MG63 (cell line): ENCODE measurements at places on chromosomes 6 and 20.

GRCh38 chr20:1478566-1478965, 11.9 kb upstream of the NSFL1C start:
- peak; percentile 14 for DNase-seq

DNA sequence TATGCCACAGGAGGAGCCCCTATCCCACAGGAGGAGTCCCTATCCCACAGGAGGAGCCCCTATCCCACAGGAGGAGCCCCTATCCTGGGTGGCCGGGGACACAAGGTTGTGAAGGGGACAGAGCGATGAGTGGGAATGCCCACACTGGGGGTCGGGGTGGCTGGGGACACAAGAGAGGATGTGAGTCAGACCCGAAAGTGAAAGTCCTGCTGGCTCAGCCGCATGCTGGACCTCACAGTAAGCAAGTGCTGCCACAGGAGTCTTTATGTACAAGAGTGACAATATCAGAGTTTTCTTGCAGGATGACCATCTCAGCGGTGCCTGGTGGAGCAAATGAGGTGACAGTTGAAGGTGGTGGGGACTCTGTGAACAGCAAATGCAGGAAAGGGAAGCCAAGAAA, 93.7 kb downstream of the PSMB1 start:
- DNase-seq, result peak; percentile 42

- no peak for DNase-seq
Observed at GRCh38 chr6:169937389-169938261, 186.2 kb downstream of the ERMARD start.

- DNase-seq, result no peak
Observed at GRCh38 chr6:90127595-90127994, 169.0 kb downstream of the BACH2 start.

GRCh38 chr20:62387219-62387913, 463 bp downstream of the RPS21 start:
- DNase-seq, result no peak

DNA sequence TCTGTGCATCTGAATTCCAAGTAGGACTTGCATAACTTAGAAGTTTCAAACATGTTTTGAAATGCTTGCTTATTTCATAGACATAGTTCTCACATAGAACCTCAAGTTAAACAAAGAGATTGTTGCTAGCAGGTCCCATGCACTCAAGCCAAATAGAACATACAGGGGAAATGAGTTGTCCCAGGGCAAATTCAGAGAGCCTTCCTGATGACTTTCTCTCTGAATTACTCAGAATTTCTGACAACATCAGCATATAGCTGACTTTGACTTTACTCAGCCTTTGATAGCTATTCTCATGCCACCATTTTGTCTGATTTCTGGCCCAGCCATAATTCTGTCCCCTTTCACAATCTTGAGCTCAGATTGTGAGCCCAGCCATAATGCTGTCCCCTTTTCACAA, 333.2 kb upstream of the PLCB4 start:
- DNase-seq, result no peak

GRCh38 chr6:41073203-41073967, 611 bp downstream of the NFYA start:
- DNase-seq, result peak; percentile 81

DNA sequence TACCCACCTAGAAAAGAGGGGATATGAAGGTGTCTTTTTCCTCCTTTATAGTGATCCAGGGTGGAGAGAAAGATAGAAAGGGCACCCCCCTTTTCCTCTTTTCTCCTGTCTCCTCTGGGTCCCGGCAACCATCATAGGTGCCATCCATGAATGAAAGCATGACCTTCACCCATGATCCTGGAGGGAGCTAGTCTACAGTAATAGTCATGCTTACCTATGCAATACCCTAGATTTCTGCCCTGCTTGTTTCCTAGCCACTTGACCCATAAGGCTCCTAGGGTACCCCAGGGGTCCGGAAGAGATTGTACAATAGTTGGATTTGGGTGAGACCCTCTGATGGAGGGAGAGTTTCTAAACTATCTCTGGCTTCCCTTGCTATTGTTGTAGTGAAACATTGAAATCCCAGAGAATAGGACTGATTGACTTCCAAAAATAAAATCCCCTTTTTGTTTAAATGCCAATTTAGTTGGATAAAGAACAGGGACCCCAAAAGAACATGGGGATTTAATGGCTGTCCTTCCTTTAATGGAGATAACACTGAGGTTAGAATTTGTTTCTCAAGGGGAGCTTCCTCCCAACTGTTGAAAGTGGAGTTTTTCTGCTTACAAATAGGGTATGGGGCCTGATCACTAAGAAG, 366.8 kb upstream of the KHDRBS2 start:
- DNase-seq, result no peak

DNA sequence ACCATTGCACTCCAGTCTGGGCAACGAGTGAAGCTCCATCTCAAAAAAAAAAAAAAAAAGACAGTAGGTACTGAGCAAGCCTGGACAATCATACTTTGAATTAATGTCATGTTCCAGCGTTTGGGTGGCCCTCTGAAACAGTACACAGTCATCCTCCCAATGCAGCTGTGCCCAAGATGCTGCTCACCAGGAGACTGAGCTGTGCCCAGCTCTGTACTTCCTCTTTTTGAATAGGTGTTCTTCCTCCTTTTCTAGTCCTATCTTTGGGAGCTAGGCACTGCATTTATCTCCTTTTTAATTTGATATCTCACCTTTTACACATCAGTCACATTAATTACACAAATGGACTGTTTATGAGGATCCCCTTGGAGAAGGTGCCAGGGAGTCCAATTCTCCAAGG, 101.5 kb downstream of the RPP40 start:
- no peak for DNase-seq

DNA sequence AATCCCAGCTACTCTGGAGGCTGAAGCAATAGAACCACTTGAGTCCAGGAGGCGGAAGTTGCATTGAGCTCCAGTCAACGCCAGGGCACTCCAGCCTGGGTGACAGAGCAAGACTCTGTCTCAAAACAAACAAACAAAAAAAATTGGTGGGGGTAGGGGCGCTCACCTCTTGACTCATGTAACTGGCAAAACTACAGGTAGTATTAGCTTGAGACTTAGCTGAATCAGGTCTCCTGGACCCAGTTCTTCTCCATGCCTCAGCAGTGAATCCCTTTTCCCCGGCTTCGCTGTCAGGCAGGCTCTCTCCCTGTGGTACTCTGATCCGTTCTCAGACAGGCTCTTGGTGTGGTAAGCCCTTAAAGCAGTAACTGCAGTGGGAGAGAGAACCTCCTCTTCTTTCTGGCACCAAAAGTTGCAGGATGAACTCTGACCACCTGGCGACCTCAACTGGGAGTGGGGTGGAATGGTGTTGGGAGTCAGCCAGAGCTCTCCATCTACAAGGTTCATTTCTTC, 12.9 kb downstream of the SLC9A8 start:
- DNase-seq, result no peak

- DNase-seq, result no peak
Observed at GRCh38 chr6:55997223-55997874, 122.0 kb upstream of the BMP5 start.

GRCh38 chr20:51507216-51508036, 35.1 kb downstream of the NFATC2 start:
- DNase-seq, result no peak

DNA sequence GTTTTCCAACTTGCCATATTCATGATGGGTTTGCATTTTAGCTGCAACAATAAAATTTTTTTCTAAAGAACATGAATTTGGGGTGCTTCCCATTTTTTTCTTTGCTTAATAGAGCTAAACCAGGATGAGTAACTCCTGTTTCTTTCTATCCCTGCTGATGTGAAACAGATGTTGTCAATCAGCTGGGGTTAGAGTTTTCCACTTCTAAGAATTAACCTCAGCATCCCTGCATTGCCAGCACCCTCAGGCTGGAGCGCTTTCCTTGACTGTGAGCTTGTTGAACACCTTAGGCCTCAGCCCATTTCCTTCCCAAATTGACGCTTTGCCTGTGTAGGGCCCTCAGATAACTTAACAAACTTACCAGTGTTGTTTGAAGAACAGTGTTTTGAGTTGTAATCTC, 74.5 kb downstream of the PTPN1 start:
- no peak for DNase-seq

DNA sequence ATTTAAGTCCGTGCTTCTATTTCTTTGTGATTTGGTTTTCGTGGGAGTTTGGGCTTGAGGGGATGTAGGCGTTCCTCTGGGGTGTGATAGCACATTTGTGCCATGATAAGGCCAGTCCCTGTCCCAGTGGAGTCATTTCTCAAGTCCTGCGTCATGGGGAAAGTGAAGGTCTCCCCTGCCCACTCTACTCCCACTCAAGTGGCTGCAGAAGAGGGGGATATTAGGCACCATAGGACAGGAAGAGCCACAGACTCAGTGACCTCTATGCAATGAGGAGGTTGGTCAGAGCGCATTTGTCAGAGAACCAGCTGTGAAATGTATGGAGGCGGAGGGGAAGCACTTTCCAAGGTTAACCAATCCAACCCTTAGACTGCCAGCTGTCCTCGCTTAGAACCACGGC, 51.9 kb upstream of the EDN1 start:
- DNase-seq, result no peak

- DNase-seq, result no peak
Observed at GRCh38 chr6:44800784-44801592, 413.5 kb downstream of the CDC5L start.

GRCh38 chr6:140572129-140572528, 1197.7 kb upstream of the CITED2 start:
- peak; percentile 42 for DNase-seq

DNA sequence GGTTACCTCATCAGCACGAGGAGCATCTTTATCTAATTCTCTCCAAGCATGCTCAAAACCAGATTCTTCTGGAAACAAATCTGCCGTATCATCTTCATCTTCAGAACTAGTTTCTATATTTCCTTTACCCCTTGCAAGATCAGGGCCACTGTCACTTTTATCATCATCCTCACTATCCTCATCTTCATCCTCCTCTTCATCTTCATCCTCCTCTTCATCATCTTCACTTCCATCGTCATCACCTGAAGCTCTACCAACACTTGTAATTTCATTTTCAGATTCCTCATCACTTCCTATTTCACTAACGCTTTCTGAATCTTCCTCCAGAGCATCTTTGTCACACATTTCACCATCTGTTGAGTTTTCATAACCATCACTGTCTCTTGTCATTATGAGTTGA, 8.9 kb downstream of the ESF1 start:
- no peak for DNase-seq

DNA sequence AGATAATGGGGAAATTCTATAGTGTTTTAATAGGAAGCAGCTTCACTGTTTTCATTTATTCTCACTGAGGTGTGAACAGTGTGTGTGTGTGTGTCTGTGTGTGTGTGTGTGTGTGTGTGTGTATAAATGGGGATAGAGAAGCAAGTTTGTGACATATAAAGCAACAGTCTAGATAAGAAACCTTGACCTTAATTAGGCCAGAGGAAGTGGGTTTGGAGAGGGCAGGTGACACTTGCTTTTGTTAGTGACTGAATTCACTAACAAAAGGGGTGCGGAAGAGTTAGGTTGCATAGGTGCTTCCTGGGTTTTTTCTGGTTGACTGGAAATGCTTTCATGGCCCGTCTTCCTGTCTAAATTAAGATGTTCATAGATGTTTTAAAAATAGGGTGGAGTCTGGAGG, 515.7 kb upstream of the FLRT3 start:
- DNase-seq, result no peak

DNA sequence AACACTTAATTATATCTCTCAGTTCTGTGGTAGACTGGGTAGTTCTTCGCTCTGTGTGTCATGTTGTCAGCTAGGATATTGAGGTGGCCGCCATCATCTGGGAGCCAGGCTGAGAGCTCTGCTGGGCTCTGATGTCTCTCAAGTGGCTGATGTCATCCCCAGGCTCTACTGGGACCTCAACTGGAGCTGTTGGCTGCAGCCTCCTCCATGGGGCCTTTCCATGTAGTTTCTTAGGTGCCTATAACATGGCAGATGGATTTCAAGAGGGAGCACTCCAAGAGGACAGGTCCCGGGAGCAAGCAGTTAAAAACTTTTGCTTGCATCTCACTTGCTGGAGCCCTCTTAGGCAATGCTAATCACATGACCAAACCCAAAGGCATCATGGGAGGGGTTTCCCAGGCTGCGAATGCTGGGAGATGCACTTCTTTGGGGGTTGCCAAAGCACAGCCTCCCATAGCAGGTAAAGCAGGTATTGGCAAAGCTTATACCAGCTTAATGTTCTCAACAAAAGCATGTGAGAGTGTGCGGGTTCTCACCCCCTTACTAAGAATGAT, 129.8 kb downstream of the TMEM242 start:
- no peak for DNase-seq

GRCh38 chr6:147106759-147107401, 97.3 kb upstream of the STXBP5 start:
- DNase-seq, result peak; percentile 11

- DNase-seq, result no peak
Observed at GRCh38 chr6:44727651-44728630, 340.4 kb downstream of the CDC5L start.

DNA sequence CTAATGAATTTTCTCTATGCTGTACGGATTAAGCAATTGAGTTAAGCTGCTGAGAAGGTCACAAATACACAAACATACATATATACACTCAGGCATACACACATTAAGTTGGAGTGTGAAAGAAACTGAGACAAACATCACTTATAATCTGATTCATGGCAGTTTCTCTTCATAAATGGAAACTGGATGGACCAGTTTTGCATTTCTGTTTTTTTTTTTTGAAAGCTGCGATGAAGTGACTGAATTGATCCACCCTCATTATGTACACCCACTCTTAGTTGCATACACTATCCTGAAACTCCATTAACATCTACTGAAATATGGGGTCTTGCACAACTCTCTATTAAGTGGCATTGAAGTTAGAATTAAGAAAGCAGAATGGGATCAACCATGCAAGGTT, 32.9 kb upstream of the TENT5A start:
- DNase-seq, result no peak

- DNase-seq, result no peak
Observed at GRCh38 chr20:53223626-53224172, 251.5 kb downstream of the TSHZ2 start.

- no peak for DNase-seq
Observed at GRCh38 chr20:5829241-5829809, 79.1 kb downstream of the SHLD1 start.

GRCh38 chr6:96542702-96543101, 20.2 kb upstream of the FHL5 start:
- no peak for DNase-seq

GRCh38 chr20:4813863-4814695, 92.4 kb downstream of the PRND start:
- DNase-seq, result no peak

GRCh38 chr6:35587167-35587566, 74.5 kb upstream of the TULP1 start:
- DNase-seq, result no peak

DNA sequence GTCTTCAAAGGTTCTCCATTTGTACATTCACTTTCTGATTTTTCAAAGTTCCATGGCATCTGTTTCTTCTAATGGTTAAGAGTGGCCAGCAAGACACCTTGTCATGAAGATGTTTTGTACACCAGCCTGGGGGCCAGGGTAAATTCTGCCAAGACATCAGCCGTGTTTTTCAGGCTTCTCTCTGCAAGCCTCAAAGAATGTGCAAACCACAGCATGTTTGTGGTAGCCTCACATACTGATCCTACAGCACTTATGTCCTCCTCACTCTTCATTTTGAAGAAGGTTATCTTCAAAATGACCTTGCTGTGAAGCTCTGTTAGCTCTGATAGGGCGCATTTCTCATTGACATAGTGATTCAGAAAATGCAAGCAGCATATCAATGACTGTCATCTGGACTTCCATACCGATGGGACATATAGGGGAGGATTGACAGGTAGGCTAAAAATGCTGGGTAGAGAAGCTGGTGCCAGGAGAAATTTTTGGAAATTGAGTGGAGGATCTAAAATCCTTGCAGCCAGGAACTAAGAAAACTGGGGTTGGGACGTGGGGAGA, 59.3 kb upstream of the SPTLC3 start:
- DNase-seq, result no peak
